ENCODE measurements at places on chromosomes 12 and 14. TPM values are rescaled to one million over a fixed set of nuclear protein-coding genes. Genes with fewer than 3 reads are reported as not detected.

DNA sequence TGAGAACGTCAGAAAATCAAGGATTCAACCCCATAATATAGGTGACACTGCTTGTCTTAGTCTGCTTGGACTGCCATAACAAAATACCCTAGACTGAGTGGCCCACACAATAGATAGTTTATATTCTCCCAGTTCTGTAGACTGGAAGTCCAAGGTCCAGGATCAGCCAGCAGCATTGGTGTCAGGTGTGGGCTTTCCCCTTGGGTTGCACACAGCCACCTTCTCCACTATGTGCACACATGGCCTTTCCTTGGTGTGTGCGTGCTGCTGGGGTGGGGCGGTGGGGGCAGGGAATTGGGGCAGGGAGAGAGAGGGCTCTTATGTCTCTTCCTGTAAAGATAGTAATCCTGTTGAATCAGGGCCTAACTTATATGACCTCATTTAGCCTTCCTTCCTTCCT, 106.4 kb downstream of the SLC25A47 start:
- no peak for DNase-seq

GRCh38 chr12:39912211-39912980, 193.5 kb downstream of the SLC2A13 start:
- no peak for DNase-seq

DNA sequence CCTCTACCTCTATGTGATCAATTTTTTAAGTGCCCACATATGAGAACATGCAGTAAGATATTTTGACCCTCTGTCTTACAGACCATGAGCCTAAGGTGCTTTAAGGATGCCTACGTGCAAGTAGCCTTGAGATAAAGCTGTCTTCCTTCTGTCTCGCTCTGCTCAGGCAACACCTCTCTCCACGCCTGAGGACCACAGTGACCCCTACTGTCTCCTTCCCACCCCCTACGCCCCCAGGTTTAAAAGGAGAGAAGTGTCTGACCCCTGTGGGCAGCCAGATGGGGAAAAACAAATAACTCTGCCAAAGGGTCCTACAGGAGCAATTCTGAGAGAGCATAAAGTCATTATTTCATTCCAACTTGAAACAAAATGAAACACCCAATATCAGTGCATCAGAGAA, 286.4 kb upstream of the TMEM132C start:
- no peak for DNase-seq

DNA sequence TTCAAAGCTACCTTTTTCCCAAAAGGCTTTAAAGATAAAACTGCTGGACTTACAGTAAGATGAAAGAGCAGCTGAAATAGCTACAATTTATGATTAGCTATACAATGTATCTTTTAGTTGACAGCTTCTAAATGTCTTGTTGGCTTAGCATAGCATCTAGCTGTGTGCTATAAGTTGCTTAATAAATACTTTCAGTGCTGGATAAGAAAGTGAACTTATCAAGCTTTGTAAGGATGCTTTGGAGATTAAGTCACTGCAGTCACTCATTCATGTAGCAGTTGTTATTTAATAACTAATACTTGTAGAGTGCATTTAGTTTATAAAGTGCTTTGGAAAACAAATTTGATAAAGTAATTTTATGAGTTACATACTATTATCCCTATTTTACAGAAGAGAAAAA, 14.6 kb downstream of the CFAP54 start:
- no peak for DNase-seq

The LRRC43 gene
- 0.71 TPM for total RNA-seq

The ARHGEF40 gene
- total RNA-seq, result 14.3 TPM

The DEPDC4 gene
- not detected for total RNA-seq
